ENCODE measurements at places on chromosomes 7 and 10.

- DNase-seq, result no peak
Observed at GRCh38 chr10:109957092-109957797, 33.9 kb upstream of the XPNPEP1 start.

DNA sequence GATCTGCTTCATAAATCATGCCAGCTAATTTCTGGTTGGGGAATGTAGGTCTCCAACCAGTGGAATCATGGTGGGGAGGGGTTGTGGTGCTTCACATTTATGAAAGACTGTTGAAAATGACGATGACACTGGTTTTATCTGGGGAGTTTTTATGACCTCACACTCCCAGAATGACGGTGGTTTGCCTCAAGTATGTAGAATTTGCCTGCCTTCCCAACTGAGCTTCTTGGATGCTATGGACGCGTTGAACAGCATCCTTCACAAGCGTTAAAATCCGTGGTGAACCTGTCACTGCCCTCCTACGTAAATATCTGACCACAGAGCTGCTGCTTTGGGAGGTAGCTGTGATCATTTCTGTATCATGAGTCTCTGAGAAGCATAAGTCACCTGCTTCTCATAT lies 3.3 kb downstream of the INSYN2A start:
- DNase-seq, result no peak

DNA sequence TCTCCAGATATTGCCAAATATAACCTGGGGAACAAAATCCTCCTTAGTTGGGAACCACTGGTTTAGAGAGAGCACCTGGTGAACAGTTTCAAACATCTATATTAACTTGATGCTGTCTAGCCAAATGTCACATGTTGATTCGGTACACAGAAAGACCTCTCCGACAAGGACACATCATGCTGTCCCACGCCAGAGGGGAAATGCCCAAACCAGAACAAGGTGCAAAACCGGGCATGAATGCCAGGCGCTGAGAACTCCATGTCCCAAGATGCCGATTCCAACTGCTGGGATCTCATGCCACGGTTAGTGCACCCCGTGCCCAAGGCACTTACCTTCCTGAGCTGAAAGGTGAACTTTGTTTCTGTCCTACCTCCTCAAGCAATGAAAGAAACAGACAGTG lies 100.8 kb downstream of the SFMBT2 start:
- no peak for DNase-seq

GRCh38 chr10:61835946-61836887 lies 65.3 kb upstream of the ARID5B start:
- no peak for DNase-seq

GRCh38 chr10:52383088-52383487 lies 69.0 kb downstream of the DKK1 start:
- no peak for DNase-seq

DNA sequence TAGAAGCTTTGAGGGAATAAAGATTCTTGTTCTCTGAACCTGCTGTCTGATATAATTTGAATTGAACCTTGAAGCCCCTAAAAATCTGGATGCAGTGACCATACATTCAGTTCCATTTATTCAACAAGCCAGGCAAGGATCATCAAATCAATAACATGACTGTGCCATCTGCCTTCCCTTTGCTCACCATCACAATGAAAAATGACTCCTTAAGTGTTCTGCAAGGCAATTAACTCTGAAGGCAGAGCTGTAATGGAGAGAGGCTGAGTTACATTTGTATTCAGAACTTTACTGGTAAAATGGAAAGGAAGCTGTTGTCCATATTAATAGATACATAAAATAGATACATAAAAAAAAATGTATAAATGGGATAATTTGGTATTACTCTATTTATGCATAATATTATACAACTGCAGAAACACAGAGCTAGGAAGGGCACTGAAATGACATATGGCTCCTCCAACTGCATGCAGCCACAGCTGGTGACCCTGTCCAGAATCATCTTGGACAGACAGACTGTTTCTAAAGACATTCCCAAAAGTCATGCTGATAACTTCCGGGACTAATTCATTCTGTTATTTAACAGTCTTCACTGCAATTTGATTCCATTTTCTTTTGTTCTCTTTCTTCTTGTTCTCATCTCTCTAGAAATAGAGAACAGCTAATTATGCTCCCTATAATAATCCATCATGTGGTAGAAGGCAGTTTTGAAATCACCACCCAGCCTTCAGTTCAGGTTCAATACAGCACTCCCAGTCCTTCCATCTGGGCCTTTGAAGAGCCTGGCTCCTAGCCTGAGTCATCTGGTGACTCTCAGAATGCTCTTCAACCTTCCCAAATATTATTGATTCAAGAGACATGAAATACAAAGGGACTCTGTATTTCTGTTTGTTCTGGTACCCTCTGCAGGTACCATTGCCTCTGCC lies 412.6 kb downstream of the GFRA1 start:
- no peak for DNase-seq

- no peak for DNase-seq
Observed at GRCh38 chr7:134593530-134594392, 44.9 kb downstream of the AKR1B15 start.

- DNase-seq, result no peak
Observed at GRCh38 chr10:110556296-110556695, 11.2 kb upstream of the SMC3 start.

DNA sequence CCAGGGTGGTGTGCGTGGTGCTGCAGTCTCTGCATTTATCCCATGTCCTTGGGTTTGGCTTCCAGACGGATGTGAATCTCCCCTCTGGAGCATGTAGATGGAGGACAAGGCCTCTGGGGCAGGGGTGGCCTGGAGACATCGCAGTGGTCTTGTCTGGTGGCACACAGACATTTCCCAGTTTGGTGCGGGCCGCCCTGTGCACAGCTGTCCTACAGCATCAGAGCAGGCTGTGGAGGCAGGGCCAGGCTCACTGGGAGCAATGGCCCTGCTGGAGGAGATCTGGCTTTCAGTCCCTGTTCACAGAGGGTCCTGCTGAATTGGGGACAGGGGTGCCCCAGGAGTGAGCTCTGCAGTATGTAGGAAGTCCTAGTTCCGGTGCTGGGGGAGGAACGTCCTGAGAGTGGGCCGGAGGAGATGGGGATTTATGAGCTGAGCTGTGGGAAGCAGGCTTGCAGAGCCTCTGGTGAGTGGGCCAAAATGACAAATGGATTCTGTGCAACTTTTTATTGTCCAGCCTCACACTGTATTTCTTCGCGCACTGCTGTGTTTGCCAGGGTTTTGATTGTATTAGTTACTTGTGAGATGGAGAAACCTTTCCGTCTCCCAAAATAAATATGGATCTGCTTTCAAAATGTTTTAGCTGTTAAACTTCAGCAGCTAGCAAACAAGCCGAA lies 40.3 kb downstream of the MGMT start:
- no peak for DNase-seq

DNA sequence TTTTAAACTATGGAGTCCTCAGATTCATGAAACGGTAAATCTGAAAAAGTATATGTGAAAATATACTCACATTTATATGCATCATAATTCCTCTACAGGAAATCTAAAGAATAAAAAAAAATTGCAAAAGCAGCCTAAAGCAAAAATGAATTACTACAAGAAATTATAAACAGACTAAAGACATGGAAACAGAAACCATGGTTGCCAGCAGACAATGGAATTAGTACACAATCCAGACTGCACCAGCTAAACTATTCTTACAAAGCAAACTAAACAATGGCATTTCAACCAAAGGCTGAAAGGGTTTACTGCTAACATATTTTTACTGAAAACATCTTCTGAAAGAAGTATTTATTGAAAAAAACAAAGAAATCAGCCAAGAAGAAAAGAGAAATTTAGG lies 51.6 kb downstream of the COL28A1 start:
- DNase-seq, result no peak

GRCh38 chr10:74634995-74635536 lies 191.3 kb upstream of the KAT6B start:
- DNase-seq, result no peak

GRCh38 chr7:129514683-129515082 lies 12.4 kb downstream of the SMKR1 start:
- no peak for DNase-seq

DNA sequence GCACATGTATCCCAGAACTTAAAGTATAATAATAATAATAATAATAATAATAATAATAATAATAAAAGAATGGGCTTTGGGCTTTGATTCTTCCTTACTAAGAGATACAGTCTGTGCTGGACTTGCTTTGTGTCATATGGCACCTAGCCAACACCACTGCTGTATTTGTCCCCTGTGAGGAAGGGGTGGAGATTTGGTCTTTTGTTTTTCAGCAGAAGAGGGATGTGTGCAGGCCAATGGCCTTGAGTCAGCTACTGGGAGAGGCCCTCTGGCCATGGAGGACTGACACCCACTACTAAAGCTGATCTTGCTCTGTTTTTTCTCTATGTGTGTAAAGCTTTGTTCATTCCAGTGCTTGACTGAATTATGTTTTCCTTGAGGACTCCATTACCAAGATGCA lies 573.0 kb upstream of the PCDH15 start:
- no peak for DNase-seq

DNA sequence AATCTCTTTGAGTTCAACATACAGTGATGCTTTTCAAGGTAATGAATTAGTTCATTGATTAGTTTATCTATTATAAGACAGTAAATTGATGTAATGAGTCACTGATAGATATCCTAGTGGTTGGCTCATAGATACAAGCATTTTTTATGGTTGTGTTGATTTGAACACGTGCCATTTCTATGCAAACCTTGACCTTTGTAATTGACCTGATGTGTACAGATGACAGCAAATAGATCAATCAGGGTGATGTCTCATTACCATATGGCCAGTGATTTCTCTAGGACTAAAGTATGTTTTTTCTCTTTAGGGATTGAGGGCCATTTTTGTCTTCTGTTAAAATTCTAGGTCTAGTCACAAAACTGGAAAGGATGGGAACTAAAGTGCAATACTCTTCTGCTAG lies 760.3 kb upstream of the GALNT17 start:
- DNase-seq, result no peak

GRCh38 chr10:97081621-97082235 lies 104.0 kb downstream of the SLIT1 start:
- peak; percentile 49 for DNase-seq

- no peak for DNase-seq
Observed at GRCh38 chr10:126434235-126434634, 46.0 kb upstream of the ADAM12 start.

GRCh38 chr7:150940431-150941102 lies 37.6 kb downstream of the KCNH2 start:
- DNase-seq, result peak; percentile 2

DNA sequence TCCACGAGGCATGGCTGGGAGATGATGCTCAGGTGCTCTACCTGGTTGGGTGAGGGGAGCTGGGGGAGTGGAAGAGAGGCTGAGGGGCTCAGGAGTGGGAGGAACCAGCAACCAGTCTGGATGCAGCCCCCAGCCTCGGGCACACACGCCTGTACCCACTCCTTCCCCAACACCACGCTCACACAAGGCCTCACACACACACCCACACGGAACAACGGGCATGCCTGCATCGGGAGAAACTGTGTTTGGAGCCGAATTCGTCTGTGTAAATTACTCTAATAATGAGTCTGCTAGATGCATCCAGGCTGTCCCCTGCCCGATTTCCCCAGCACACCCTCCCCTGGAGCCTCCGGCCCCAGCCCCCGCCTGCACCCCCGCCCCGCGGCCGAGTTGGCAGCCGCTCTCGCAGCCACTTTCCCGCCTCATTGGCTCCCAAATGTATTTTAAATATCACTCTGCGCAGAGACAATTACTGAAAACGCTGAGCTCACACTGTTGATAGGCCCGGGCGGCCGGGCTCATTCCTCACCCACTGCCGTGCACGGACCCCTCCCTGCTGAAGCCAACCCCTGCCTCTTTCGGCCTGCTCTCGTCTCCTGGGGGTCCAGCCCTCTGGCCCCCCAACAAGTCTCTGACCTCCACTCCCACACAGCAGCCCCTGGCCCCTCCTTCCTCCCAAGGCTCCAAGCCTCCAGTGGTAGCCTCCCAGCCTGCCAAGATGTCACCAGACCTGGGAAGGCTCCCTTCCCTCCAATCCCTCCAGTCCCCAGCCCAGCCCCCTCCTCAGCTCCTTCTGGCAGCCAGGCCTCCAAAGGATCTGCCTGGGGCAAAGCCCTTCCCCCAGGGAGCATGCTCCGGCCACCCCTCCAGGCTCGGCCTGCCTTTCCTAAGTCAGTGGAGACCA lies 11.1 kb downstream of the H2BK1 start:
- no peak for DNase-seq

DNA sequence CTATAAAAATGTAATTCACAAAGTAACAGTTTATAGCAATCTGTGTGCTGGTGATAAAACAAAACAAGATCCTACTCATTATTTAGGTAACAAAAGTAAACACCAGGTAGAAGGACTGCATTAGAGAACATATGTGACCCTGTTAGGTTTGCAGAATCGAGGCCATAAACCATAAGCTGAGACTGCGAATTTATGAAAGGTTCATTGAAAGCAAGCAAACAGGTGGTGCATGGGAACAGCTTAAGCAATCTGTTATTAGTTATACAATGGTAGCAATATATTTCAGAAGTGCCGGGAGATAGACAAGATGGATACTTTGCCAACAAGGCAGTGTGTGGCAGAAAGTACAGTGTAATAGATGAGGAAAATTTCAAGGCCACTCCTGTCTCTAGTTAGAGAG lies 23.5 kb upstream of the FAM133B start:
- DNase-seq, result no peak

- no peak for DNase-seq
Observed at GRCh38 chr10:93818086-93818485, 60.4 kb downstream of the LGI1 start.

DNA sequence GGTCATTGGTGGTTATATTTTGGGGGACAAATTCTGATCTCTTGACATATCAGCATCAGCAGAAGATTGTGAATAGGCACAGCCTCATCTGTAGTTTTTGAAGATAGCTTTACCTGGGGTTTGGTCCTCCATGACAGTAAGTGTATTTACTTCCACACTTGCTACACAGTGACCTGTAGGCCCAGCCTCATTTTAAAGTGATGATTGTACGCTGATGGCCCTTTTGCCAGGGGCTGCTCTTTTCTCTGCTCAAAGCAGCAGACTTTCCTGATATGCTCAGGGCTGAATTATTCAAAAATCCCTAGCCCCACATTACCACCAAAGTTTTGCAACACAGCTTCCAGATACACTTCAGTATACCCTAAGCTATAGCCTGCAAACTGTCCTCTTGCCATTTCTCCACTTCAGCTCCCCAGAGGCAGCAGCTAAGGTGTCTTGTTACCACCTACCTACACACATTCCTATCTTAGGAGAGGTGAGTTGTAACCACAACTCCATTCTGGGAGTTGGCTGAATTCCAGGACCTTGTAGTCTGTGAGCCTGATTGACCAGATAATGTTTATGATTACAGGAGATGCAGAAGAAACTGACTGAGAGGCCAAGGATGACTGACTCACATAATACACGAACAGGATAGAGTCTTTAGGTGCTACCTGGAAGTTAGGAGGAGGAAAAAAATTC lies 6.0 kb downstream of the ASB4 start:
- DNase-seq, result no peak

DNA sequence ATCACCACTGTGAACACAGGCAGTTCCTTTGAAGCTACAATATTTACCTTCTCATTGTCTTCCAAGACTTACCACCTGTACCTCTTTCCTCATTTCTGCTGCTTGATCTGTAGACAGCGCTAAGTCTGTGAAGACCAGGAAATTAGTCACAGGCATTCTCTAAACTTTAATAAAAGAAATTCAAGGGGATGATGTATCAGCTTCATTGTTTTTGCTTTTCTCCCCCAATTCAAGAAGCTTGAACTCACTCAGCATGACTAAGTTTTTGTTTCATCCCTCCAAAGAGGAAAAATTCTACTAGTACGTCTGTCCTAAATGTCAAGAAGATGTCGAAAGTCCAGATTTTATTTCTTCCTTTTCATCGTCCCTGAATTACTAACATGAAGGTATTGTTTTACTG lies 75.3 kb upstream of the PPP1R9A start:
- no peak for DNase-seq
